ENCODE measurements at places on chromosomes 1 and 21.

DNA sequence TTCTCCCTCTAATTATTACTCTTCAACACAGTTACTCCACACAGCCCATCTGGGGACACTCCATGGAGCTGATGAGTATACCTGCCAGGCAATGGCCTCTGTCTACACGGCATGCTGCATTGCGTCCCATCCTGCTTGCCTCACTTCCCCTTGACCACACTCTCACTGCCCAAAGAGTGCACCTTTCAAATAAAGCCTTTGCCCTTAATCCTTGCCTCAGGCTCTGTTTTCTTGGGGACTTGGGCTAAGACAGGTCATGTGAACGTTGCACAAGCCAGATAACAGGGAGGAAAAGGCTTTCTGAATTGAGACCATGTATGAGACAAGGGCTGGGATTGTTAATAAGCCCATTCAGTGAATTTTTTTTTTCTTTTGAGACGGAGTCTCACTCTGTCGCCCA lies 40.0 kb upstream of the SIM2 start:
- DNase-seq: no peak

DNA sequence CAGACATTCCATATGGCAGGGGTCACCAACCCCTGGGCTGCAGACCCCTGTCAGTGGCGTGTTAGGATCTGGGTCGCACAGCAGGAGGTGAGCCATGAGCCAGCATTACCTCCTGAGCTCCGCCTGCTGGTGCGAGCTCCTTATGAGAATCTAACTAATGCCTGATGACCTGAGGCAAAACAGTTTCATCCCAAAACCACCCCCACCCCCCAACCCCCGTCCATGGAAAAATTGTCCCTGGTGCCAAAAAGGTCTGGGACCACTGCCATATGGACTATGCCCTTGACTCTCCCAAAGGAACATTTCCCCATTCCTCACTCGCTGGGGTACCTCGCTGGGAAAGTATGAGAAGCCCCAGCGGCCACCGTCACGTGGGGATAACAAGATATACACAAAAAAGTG lies 6.4 kb upstream of the CPT2 start:
- DNase-seq: no peak

DNA sequence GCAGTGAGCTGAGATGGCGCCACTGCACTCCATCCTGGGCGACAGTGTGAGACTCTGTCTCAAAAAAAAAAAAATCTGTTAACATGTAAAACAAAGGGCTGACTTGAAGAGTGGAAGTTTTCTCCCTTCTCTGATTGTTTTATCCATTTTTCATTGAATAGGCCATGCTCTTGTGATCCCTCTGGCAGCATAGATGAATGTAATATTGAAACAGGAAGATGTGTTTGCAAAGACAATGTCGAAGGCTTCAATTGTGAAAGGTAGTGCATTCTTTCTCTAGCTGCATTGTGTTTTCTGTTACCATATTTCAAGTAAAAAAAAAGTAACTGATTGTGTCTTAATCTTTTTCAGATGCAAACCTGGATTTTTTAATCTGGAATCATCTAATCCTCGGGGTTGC lies 69.6 kb upstream of the LAMC2 start:
- no peak for DNase-seq

DNA sequence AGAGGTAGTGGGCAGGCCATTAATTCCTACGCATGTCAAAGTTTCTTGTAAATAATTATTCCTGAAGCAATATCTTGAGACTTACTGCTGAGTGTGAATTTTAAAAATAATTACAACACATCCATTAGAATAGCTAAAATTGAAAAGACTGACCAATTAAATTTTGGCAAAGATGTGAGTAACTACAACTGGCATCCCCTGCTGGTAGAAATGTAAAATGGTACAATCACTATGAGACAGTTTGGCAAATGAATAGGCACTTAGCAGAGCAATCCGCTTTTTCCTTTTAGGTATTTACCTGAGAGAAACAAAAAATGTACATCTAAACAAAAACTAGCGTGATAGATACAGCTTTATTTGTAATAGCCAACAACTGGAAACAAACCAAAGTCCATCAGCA lies 798.9 kb downstream of the BRINP3 start:
- no peak for DNase-seq
